NCI-H526 (cell line): ENCODE measurements at places on chromosomes 11 and 22.

DNA sequence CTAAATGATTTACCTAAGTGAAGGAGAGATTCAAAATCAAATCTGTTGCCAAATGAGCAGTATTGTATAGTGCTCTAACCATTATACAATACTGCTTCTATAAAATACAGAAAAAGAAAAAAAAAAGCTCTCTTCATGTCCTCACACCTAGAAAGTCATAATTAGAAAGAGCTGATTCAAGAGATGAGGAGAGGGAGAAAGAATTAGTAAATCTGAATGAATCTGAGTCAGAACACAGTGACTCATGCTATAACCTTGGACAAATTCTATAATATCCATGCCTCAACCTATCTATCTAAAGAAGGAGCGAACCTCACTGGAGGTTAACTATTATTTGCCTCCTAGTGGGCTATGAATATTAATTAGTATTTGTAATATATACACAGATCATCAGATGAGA lies 29.4 kb downstream of the AMBRA1 start:
- no peak for DNase-seq

DNA sequence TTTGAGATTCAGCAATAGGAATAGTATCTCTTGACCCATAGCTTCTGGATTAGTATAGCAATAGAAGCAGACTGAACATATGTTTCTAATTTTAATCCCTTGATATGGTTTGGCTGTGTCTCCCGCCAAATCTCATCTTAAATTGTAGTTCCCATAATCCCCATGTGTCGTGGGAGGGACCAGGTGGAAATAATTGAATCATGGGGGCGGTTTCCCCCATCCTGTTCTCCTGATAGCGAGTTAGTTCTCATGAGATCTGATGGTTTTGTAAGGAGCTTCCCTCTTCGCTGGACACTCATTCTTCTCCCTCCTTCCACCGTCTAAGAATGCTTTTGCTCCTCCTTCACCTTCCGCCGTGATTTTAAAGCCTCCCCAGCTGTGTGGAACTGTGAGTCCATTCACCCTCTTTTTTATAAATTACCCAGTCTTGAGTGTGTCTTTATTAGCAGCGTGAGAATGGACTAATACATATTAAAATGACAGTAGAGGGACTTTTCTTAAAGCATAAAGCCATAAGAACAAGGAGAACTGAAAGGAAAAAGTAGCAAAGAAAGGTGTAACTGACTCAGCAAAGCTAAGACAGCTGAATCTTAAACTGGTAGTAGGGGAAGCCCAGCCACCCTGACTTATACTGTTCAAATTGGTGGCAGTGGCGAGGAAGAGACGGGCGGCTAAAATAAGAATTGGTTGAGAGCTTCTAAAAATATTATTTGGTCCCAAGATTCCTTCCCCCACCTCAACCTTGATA lies 20.3 kb upstream of the SLN start:
- no peak for DNase-seq

DNA sequence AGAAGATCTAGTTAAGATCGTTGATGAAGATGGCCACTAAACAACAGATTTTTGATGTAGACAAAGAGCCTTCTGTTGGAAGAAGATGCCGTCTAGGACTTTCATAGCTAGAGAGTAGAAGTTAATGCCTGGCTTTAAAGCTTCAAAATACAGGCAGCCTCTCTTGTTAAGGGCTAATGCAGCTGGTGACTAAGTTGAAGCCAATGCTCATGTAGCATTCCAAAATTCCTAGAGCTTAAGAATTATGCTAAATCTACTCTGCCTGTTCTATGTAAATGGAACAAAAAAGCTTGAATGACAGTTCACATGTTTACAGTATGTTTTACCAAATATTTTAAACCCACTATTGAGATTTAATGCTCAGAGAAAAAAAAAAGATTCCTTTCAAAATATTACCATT lies 492.6 kb downstream of the CNTN5 start:
- DNase-seq = no peak

- DNase-seq = no peak
Measured at GRCh38 chr11:77400271-77400670, 73.6 kb downstream of the PAK1 start.

- DNase-seq = no peak
Measured at GRCh38 chr11:97772705-97773104, 1248.0 kb upstream of the CNTN5 start.

DNA sequence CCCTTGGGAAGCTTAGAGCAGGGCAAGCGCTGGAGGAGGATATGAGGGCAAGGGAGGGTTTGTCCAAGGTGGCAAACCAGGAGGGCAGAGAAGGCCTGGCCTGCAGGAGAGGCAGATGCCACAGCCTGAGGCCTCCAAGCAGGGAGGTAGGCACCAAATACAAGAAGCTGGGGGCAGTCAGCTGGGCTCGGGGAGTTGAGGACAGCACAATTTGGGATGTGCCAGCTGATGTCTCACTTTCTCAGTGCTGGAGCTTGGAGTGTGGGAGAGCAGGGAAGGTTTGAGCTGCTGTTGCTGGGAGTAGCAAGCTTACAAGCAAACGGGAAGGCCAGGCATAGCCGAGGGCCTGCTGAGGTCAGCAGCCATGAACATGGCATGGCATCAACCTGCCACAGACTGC lies 4.0 kb downstream of the ZDHHC24 start:
- DNase-seq = no peak

DNA sequence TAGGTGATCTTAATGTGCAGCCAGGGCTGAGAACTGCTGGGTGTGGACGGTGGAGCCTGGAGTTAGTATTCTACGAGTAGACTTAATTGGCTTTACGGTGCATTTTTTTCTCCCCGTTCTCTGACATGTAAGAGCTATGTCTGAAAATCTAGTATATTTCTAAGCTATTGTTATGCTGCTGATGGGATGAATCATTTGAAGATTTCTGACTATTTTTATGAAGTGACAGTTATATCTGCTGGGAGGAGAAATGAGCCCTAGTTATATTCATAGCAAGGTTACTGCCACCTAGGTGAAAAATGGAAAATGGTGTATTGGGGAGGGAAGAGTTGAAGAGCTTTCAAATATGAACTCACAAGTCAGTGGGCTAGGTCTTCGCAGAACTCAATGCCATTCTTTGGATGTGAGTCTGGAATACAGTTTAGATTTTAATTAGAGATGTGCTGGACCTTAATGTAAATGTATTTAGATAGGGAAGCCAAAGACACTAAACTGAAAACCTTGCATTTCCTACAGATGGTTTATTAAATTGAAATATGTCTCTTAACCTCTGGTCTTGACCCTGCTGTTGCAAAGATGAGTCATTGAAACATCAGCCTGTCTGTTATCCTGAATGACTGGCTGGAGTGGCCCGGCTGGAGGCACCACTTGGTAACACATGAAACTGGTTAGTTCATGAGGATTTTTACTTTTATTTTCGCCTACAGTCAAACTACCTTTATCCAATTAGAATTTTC lies 293.7 kb downstream of the DDX10 start:
- no peak for DNase-seq

DNA sequence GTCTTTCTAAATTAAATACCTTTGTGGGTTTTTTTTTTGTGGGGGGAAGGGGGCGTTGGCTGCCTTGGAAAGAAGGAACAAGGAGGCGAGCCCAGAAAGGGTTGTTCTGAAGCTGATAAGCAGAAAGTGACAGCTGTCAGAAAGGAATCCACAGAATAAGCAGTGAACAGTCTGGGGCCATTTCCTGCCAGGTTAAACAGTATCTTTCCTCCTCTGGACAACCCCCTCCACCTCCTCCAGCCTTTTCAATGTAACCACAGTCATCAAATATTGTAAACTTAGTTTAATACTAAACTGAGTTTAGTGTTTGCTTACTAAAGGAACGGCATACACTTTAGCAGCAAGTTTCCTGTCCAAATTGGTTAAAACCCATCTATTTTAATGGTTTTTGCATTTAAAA lies 271.2 kb upstream of the SYN3 start:
- no peak for DNase-seq

DNA sequence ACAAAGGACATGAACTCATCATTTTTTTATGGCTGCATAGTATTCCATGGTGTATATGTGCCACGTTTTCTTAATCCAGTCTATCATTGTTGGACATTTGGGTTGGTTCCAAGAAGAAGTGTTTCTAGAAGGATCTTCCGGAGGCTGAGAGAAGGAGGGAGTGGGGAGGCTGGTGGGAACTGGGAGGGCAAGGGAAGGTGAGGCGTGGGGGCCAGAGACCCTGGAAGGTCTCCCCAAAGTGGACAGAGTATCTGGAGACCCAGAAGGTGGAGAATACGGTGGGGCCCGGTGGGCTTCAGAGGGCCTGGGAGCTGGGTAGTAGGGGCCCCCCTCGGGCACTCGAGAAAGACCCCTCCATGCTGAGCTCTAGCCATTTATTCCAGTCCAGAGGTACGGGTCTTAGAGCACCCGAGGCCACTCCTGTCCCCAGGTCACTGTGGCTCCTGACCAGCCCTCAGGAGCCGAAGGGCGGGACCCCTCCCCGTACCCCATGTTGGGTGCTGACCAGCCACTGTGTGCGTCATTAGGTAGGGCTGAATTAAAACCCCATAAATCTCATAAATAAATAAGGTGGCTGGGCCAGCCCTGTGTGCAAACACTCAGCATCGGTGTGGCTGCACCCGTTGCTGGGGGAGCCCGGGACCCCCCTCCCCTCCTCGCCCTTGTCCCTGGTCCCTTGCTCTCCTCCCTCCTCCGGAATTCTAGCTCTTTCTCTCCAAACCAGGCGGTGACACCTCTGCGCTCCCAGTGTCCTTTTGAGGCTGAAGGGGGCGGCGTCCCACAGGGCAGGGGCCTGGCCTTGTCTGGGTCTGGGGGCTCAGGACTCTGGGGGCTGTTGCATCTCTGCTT lies 38.8 kb upstream of the MUC5AC start:
- no peak for DNase-seq

DNA sequence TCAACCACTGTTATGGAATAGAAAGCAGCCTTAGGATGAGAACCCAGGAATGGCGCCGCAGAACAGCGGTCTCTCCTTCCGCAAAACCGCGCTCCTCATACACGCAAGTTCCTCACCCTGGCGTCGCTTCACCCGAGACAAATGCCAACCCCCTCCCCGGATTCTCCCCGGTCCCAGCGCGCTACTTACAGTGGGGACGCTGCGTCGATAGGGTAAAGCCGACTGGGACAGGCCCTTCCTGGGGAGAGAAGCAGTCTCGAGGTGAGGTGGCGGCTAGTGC lies 287 bp downstream of the RPS13 start:
- no peak for DNase-seq

DNA sequence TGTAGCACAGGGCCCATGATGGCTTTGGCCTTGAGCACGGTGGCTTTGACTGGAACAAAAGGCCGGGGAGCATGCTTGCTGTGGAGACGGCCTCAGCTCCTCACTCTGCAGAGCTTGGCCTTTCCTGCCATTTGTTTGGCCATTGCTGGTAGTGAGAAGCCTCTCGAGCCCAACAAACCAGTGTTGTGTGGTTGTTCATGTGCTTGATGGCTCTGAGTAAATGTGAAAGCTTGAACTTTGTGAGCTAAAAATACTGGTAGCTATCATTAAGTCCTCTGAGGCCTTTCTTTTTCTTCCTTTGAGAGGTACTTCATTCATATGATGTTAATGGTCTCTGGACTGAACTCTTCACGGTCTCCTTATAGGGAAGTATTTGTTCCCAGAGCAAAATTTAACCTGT lies 39.6 kb downstream of the NAT10 start:
- DNase-seq = no peak

DNA sequence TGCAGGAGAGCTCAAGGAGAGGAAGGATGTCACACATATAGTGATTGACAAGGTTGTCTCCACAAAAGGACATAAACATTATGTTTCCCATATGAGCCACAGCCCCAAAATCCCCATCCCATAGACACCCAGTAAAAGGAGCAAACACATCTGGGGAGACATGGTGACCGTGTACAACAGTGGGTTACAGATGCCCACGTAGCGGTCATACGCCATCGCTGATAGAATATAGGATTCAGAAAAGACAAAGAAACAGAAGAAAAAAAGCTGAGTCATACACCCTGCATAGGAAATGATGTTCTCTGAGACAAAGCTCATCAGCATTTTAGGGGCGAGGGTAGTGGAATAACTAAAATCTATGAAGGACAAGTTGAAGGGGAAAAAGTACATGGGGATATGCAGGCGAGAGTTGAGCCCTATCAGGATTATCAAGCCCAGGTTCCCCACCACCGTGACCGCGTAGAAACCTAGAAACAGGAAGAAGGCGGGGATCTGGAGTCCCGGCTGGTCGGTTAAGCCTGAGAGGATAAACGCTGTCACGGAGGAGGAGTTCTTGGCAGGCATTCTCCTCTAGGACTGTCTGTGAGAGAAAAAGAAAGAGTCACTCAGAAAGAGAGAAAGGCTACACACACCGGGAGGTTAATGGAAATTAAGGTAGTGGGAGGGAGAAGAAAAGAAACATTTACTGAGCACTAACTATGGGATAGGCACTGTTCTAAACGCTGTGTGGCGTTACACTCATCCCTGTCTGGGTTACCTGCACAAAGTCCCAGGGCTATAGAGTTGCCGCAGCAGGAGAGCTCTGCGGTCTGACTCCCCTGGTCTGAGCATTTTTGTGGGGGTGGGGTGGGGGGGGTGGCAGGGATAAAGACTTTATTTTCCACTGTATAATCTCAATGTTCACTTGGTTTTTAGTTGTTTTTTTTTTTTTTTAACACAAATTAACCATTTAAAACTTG lies 36.1 kb upstream of the OR8B8 start:
- DNase-seq = peak; percentile 76

- DNase-seq = peak; percentile 91
Measured at GRCh38 chr11:85663753-85664614, 945 bp downstream of the CREBZF start.

- DNase-seq = no peak
Measured at GRCh38 chr11:35598254-35599125, 19.8 kb upstream of the FJX1 start.

- no peak for DNase-seq
Measured at GRCh38 chr22:35440129-35440528, 40.2 kb downstream of the MCM5 start.

DNA sequence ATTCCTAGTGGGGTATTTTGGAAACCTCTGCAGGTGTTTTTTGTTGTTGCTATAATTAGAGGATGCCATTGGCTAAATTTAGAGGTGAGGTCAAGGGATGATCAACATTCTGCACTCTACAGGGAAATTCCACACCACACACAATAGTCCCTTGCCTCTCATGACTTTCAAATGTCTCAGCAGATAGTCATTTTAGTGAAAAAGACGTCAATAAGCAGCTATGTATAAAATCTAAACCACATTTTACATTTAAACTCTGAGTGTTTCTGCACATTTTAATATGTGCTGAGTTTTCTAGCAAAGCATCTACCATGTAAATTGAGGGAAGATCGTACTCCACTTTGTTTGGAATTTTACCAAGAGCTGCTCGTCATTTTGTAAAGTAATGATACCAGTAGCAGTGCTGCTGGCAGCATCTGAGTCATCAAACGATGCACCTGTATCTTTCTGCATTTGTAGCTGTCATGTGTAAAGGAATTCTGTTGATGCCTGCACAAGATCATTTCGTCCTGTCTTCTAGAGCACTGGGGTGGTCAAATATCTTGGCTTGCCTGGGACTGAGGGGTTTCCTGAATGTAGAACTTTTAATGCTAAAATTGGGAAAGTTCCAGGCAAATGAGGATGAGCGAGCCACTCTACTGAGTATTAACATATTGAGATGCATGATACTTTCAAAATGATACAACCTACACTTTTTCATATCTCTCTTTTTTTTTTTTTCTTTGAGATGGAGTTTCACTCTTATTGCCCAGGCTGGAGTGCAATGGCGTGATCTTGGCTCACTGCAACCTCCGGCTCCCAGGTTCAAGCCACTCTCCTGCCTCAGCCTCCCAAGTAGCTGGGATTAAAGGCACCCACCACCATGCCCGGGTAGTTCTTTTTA lies 414.5 kb upstream of the SYN3 start:
- DNase-seq = no peak
